K562 (cell line): ENCODE measurements at places on chromosomes 5 and 9. TPM values are rescaled to one million over a fixed set of nuclear protein-coding genes. Genes with fewer than 3 reads are reported as not detected.

PDZD2 gene
- not detected in 2 replicates for polyA plus RNA-seq

SLC34A1 gene
- not detected in 2 replicates for polyA plus RNA-seq

ADAMTS6 gene
- polyA plus RNA-seq = 1.0 and 1.8 TPM in 2 replicates

HARS2 gene
- polyA plus RNA-seq = 27.1 and 33.0 TPM in 2 replicates

TMEM267 gene
- polyA plus RNA-seq = 13.2 and 19.1 TPM in 2 replicates

OTP gene
- 0.04 and 0.05 TPM in 2 replicates for polyA plus RNA-seq
